ENCODE measurements at places on chromosomes 5 and 9. TPM values are rescaled to one million over a fixed set of nuclear protein-coding genes. Genes with fewer than 3 reads are reported as not detected.

PTBP3 gene
- total RNA-seq: 186 TPM

PCDHAC2 gene
- total RNA-seq: not detected

CDC20B gene
- total RNA-seq: 0.75 TPM

CBY3 gene
- not detected for total RNA-seq

HCN1 gene
- not detected for total RNA-seq
